ENCODE measurements at places on chromosomes 7 and 10.

GRCh38 chr10:86305521-86305920, 61.1 kb downstream of the GRID1 start:
- no peak for DNase-seq

DNA sequence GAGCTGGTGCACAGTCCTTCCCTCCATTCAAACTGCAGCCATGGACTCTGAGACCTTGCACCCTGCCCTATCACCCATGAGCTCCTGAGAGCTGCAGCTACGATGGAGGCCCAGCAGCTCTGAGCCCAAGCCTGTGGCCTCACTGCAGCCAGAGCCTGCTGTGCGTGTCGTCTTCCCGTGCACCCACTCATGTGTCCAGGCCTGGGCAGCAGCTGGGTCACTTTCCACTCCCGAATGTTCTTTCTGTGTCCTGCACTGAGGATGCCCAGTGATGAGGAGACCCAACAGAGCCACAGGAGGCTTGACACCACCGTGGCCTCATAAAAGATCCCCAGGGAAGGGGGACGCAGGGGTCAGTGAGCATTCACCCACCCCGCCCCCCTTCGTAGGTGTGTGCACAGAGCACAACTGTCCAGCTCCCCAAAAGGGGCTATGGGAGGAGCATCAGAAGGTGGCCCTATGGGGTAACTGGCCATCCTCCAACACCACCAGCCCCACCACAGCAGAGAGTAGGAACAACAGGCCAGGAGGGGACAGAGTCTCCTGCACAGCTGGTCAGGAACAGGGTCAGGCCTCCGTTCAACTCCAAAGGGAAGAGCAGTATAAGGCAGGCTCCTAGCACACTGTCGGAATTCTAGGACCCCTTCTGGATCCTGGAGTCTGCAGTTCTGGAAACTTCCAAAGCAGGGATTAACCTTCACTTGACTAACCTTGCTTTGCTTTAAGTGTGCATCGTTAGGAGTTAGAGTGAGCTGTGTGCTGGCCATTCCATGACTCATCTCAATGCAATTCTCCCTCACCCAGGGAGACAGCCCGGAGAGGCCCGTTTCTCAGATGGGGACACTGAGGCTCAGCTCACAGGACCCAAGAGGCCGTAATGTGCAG, 52.6 kb downstream of the RASGEF1A start:
- DNase-seq = no peak

DNA sequence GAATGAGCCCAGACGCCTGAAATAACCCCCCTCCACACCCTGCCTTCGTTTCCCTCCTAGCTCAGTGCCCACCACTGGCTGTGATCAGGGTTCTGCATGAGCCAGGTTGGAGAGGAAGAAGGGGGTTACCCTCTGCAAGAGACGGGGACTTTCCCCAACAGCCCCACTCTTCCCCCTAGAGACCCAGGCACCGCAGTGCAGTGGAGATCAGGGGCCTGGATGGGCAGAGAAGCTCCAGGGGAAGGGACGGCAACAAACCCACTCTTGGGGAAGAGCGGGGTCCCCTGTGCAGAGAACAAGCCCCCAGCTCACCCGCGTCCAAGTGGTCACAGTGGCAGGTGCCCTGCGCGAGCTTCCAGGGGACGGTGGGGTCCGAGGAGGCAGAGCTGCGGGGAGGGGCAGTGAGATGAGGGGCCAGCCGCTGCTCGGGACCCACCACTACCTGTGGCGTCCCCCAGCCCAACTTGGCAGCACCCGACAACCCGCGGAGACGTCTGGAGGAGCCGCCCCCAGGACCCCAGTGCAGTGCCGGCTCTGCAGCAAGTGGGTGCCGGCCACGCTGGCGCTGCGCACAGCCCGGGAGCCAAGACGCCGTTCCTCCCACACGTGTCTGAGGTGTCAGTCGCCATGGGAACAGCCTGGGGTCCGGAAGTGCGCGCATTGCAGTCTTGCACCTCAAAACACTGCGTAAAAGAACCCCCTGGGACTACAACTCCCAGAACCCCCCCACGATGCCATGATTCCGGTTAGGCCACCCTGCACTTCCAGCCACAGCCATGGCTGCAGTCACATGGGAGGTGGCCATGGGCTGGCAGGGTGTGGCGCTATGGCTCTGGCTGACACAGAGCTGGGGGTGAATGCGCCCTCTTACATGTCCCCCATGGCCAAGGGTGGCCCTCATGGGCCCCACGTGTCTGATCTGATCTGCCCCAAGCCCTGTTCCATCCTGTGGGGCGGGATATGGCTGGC, 45.8 kb upstream of the WIPI2 start:
- DNase-seq = peak; percentile 73

DNA sequence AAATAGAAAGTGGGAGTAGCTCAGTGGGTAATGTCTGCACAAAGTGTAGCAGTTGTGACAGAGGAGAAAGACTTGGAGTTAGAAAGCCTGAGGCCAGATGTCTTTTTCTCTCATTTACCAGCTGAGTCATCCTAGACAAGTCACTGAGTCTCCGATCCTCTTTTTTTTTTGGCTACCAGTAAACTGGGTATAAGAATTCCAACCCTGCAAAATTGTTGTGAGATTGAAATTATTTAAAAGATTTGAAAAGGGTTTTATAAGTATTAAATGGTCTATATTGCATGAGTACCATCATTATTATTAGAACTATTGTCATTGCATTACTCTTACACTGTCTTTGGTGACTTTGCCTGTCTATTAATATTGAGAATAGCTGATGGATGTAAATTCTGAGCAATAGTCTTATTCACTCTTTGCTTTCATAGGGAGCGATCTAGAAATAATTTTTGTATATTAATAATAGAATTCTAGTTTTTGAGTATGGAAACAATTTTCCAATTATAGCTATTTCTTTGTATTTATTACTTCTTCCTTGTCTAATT, 74.0 kb downstream of the ARID5B start:
- peak; percentile 13 for DNase-seq

GRCh38 chr7:112101201-112101846, 104.9 kb downstream of the DOCK4 start:
- DNase-seq = no peak

GRCh38 chr10:78742730-78743615, 325.8 kb upstream of the ZMIZ1 start:
- DNase-seq = peak; percentile 93

DNA sequence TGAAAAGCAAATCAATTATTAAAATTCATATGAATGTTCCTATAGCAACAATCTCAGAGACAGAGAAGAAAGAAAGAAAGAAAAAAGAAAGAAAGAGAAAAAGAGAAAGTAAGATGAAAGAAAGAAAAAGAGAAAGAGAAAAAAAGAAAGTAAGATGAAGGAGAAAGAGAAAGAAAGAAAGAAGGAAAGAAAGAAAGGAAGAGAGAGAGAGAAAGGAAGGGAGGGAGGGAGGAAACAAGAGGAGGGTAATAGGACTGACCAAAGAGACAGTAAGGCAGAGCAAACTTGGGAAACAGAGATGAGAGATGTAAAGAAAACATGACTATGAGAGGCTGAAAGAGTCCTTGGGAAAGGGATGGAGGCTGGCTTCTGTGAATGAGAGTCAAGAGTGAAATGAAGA, 458.4 kb downstream of the SORCS1 start:
- no peak for DNase-seq

GRCh38 chr10:67723601-67724000, 27.6 kb upstream of the CTNNA3 start:
- no peak for DNase-seq

- DNase-seq = no peak
Measured at GRCh38 chr10:103632247-103632642, 138.7 kb downstream of the NEURL1 start.

DNA sequence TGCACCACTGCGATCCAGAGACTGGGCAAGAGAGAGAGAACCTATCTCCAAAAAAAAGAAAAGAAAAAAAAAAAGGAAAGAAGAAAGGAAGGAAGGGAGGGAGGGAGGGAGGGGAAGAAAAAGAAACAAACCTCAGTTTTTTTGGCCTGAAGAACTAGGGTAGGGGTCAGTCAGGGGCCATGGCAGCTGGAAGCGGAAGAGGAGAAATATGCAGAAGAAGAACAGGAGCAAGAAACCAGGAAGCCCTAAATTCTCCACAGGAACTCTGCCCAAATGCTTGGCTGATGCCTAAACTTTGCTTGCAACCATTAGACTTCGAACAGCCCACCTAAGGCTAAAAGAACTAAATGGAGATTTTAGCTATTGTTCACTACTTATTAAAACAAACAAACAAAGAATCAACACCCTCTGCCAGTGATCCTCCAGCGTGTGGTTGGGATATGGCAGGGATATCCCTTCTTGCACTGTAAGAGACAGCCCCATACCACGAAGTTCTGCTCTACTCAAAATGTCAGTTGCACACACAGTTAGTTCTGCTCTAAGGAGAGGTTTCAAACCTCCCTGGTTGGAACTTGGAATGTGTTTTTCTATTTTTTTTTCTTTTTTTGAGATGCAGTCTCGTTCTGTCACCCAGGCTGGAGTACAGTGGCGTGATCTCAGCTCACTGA, 139.5 kb downstream of the FAM107B start:
- no peak for DNase-seq

DNA sequence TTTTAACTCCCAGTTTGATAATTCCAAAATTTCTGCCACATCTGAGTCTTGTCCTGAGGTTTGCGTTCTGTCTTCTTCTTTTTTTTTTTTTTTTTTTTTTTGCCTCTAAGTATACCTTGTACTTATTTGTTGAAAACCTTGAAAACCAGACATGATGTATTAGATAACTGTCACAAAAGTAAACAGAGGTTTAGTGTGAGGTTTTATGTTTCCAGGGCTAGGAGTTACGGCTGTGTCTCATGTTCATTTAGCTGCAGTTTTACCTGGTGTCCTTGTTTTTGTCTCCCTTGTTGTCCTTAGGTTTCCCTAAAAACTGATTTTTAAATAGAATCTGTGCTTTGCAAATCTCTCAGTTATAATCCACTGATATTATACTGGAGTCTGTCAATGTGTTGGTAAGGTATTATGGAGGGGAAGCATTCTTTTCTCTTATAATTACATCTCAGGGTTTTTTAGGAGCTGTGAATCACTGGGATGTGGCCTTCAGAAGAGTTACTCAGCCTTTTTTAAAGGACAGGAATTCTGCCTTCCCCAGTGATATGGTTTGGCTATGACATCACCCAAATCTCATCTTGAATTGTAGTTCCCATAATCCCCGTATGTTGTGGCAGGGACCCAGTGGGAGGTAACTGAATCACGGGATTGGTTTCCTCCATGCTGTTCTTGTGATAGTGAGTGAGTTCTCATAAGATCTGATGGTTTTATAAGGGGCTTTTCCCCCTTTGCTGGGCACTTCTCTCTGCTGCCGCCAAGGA, 95.0 kb downstream of the CDCA7L start:
- no peak for DNase-seq

- DNase-seq = no peak
Measured at GRCh38 chr7:105985672-105986215, 22.7 kb downstream of the CDHR3 start.

GRCh38 chr7:94344826-94345225, 49.9 kb upstream of the COL1A2 start:
- DNase-seq = no peak

- DNase-seq = no peak
Measured at GRCh38 chr7:106155027-106155426, 42.9 kb upstream of the SYPL1 start.

DNA sequence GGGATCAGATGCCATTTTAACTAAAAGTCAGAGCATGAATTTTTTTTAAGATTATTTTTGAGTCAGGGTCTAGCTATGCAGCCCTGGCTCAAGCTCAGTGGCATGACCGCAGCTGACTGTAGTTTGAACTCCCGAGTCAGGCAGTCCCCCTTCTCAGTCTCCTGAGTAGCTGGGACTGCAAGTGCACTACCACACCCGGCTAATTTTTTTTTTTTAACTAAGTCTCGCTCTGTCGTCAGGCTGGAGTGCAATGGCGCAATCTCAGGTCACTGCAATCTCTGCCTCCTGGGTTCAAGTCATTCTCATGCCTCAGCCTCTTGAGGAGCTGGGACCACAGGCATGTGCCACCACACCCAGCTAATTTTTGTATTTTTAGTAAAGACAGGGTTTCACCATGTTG, 7.8 kb downstream of the TAS2R41 start:
- peak; percentile 46 for DNase-seq

- DNase-seq = no peak
Measured at GRCh38 chr7:4010061-4010605, 672.0 kb upstream of the FOXK1 start.

- no peak for DNase-seq
Measured at GRCh38 chr7:135102372-135102771, 45.5 kb upstream of the TMEM140 start.

GRCh38 chr10:108755646-108756045, 1167.7 kb downstream of the XPNPEP1 start:
- no peak for DNase-seq

GRCh38 chr7:131328377-131329175, 900 bp downstream of the MKLN1 start:
- no peak for DNase-seq

DNA sequence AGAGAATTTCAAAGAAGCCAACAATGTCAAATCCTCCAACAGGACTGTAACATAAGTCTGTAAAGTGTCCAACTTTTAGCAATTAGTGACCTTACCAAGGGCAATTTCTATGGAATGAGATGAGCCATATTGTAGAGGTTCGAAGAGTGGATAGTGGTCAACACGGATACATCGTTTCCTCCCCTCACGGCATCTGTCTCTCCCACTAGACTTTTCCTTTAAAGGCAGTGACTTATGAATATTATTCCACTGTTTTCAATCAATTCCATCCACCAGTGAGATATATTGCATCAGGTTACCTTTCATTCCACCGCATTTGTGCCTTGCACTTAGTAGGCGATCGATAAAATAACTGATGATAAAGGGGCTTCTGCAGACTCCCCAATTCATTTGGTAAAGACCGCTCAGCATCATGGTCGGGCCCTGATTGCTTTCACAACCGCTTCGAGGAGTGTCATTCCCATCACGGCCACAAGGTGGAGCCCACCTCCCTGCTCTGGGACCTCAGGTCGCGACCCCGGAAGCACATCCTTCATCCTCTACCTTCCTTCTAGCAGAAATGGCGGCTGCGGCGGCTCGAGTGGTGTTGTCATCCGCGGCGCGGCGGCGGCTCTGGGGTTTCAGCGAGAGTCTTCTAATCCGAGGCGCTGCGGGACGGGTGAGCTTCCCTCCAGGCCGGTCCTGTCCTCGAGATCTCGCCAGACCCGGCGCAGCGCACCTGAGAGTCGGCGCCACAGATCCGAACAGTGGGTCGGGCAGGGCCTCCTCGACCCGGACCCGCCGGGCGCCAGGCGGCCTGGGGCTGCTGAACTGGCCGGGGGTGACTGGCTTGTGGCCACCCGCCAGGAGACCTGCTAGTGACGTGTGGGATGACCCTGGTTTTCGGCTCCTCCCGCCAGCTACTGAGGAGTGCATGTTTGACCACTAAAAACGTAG, at the start of gene PMPCB:
Gene PMPCB, plus strand, starts transcription at position 535 of the 936 bp plus-strand sequence. Its CDS starts 25 bp downstream, at position 560.
- DNase-seq = peak; percentile 95

- DNase-seq = no peak
Measured at GRCh38 chr7:83001362-83002040, 161.2 kb downstream of the PCLO start.

GRCh38 chr7:116356979-116357378, 142.6 kb upstream of the CAV2 start:
- no peak for DNase-seq
